Activated naive CD8-positive, alpha-beta T cell treated with anti-CD3 and anti-CD28 coated beads for 36 hours (primary cell): ENCODE measurements at places on chromosomes 13 and 19. TPM values are rescaled to one million over a fixed set of nuclear protein-coding genes. Genes with fewer than 3 reads are reported as not detected.

Gene PSG1
- not detected for total RNA-seq

Gene NALCN
- total RNA-seq: not detected

Gene LGALS14
- 0.70 TPM for total RNA-seq

Gene MCEMP1
- total RNA-seq: not detected

Gene ZNF540
- 0.72 TPM for total RNA-seq

DNA sequence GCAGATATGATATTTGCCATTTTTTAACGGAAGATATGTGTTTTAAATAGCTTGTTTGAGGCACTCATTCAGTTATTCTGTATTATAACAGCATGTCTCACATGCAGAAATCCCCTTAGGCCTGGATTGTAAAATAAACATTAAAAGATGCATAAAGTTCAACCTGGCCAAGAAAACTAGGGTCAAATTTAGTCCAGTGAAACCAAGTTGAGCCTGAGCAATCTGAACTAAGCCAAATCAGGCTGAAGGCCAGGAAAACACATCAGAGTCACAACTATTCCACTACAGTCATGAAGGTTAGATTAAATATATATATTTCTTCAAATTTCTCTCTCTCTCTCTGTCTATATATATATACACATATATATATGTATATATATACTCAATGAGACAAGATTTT is 504.8 kb downstream of the SLITRK1 start:
- H3K27ac ChIP-seq: no peak overlapping the region
- no peaks in the 10 kb centered on the region for H3K4me1 ChIP-seq
- no peak for DNase-seq
- no peaks in the 10 kb centered on the region for H3K36me3 ChIP-seq

DNA sequence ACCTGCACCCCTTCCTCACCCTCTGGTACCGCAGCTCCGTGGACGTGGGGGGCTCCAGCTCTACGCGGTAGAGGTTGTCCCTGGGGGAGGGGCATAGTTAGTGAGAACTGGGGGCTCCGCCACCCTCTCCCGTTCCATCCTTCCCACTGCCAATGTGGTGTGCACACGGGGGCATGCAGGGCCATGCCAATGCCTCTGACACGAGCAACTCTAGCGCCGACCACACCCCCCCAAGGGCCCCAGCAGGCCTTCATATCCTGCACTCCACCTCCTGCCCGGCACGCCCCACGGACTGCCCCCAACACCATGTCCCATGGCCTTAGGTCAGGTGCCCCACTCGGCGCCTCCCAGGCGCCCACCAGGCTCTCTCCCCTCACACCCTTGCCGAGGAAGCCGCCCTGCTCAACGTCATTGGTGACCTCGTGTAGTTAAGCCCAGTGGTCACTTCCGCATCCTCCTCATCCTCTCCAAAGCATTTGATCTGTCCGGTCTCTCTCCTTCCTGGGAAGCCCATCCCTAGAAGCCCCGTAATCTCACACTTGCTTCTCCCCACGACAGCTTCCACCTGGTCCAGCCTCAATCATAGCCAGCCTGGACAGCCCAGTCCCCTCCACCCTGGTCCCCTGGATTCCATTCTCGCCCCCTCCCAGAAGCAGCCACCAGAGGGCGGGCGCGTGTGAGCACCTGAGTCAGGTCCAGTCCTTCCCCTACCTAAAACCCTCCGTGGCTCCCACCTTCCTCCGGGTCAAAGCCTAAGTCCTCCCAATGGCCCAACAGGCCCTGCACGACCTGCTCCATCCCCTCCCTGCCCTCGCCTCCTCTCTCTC is 2.1 kb downstream of the SEMA6B start:
- H3K27me3 ChIP-seq: peaks cover 3% of the 10 kb centered on the region
- no peak overlapping the region for H3K4me3 ChIP-seq
- H3K36me3 ChIP-seq: no peaks in the 10 kb centered on the region

DNA sequence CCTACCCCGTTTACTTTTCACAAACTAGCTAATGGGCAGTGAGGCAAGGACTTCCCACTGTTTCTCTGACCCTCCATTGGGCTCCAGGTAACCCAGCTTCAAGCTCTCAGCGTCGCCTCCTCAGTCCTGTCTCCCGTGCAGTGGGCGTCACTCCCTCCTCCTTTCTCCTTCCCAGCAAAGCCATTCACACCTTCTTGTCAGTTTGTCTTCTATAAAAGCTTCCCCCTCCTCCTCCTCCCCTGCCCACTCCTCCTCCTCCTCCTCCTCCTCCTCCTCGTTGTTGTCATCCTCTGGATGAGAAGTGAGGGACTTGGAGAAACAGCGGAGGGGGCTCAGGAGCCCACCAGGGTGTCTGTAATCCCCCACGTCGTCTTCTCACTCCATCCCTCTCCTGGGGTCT is 1.7 kb upstream of the GALP start:
- H3K36me3 ChIP-seq: no peaks in the 10 kb centered on the region
- DNase-seq: no peak
- H3K27ac ChIP-seq: no peak overlapping the region
- H3K4me3 ChIP-seq: no peak overlapping the region

DNA sequence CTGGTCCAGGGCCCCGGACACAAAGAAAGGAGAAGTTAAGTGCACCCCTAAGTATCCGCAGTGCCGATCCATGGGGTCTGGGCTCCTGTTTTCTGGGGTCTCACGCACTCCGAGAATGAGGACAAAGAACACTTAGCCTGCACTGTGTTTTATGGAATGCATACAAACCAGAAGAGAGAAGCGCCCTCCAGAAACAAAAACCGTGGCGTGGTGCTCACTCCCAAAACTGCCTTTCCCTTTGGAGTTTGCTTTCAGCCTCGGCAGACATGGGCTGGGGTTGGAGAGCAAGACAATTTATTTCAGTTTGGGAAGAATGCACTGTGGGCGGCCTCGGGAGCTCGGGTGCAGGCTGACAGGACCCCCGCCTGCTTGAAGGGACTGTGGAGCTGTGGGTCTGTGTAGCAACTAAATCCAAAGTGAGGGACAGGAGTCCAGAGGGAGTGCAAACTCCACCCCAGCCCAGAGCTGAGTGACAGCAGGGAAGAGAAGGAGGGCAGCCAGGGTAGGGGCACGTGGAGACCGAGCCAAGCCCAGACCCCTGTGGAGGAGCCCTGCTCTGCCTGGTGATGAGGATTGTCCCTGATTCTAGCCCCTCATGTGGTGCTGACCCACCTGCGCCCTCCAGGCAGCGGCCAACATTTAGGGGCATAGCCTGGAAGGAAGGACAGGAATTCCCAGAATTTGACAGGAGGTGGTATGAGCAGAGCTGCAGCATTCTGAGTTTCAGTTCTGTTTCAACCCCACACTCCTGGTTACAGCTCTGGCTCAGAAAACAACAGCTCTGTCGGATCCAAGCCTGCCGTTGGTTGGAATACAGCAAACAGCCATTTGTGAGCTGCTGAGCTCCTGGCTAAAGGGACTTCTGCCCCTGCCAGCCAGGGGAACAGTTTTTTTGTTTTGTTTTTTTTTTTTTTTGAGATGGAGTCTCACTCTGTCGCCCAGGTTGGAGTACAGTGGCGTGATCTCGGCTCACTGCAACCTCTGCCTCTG is 37.8 kb upstream of the POP4 start:
- no peaks in the 10 kb centered on the region for H3K36me3 ChIP-seq
- H3K4me3 ChIP-seq: no peak overlapping the region
- no peak for DNase-seq
- H3K27ac ChIP-seq: no peak overlapping the region
- peaks cover 6% of the 10 kb centered on the region for H3K4me1 ChIP-seq
- peaks cover 60% of the 10 kb centered on the region for H3K27me3 ChIP-seq

GRCh38 chr13:97231829-97232196 is 9.7 kb downstream of the MBNL2 start:
- peaks cover 38% of the 10 kb centered on the region for H3K4me1 ChIP-seq
- no peak overlapping the region for H3K27ac ChIP-seq
- DNase-seq: no peak
- peaks cover 22% of the 10 kb centered on the region for H3K36me3 ChIP-seq
- no peaks in the 10 kb centered on the region for H3K27me3 ChIP-seq

- peaks cover 51% of the 10 kb centered on the region for H3K4me1 ChIP-seq
- DNase-seq: no peak
- no peak overlapping the region for H3K27ac ChIP-seq
- peaks cover 23% of the 10 kb centered on the region for H3K36me3 ChIP-seq
- no peaks in the 10 kb centered on the region for H3K27me3 ChIP-seq
These were observed 6.1 kb upstream of the GSK3A start for GRCh38 chr19:42248270-42249148.
